Airway epithelial cell (primary cell): ENCODE measurements at places on chromosomes 1 and 21. TPM values are rescaled to one million over a fixed set of nuclear protein-coding genes. Genes with fewer than 3 reads are reported as not detected.

Gene C1orf141
- total RNA-seq = not detected in 2 replicates

Gene CELA2A
- not detected in 2 replicates for total RNA-seq

Gene CDCP2
- not detected in 2 replicates for total RNA-seq

Gene CNR2
- total RNA-seq = not detected in 2 replicates

Gene FAM151A
- not detected in 2 replicates for total RNA-seq

Gene FLG2
- under 0.01 and 0.05 TPM in 2 replicates for total RNA-seq

Gene IQGAP3
- total RNA-seq = 22.3 and 31.2 TPM in 2 replicates

Gene LCE1E
- 0.37 TPM in 1 of 2 replicates, not detected in the other for total RNA-seq

Gene RNU1-1
- under 0.01 TPM in 2 replicates for total RNA-seq

Gene NBPF6
- not detected in 2 replicates for total RNA-seq

Gene ATP1A4
- not detected in 2 replicates for total RNA-seq

Gene SFT2D2
- total RNA-seq = 27.9 and 34.3 TPM in 2 replicates
